ENCODE measurements at places on chromosomes 3 and 15.

DNA sequence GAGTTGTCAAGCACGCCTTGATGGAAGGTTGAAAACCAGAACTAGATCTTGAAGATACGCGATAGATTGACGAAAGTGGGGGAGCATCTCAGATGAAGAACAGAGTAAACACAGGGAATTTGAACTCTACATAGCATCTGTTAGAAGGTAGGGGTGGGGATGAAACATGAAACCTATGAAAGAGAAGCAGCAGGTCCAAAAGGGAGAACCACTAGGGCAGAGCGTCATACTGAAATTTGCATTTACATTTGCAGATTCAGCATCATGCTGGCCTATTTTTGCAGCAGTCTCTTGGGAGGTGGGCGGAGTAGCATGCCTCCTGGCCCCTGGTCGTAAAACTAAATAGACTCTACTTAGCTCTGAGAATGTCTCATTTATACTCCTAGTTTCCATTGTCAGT lies 46.1 kb upstream of the RASGRP1 start:
- no peak for DNase-seq

GRCh38 chr3:160956785-160957184 lies 148.4 kb downstream of the B3GALNT1 start:
- DNase-seq: no peak

GRCh38 chr3:131216330-131216729 lies 165.2 kb upstream of the NUDT16 start:
- no peak for DNase-seq

GRCh38 chr3:193660171-193660570 lies 67.2 kb downstream of the OPA1 start:
- DNase-seq: no peak

GRCh38 chr15:42826251-42826890 lies 89.4 kb upstream of the CDAN1 start:
- DNase-seq: no peak

GRCh38 chr3:105375750-105376511 lies 9.2 kb downstream of the ALCAM start:
- no peak for DNase-seq
